ENCODE measurements at places on chromosomes 4 and X. TPM values are rescaled to one million over a fixed set of nuclear protein-coding genes. Genes with fewer than 3 reads are reported as not detected.

TLL1 gene
- total RNA-seq, result 0.20 TPM

PNMA6A gene
- total RNA-seq, result 2.9 TPM

SOX3 gene
- not detected for total RNA-seq

TEX13C gene
- total RNA-seq, result not detected

SMPX gene
- 0.52 TPM for total RNA-seq

GNPDA2 gene
- 28.7 TPM for total RNA-seq

- no peak for DNase-seq
Measured at GRCh38 chr4:152209772-152210493, 326.0 kb downstream of the FBXW7 start.

DNA sequence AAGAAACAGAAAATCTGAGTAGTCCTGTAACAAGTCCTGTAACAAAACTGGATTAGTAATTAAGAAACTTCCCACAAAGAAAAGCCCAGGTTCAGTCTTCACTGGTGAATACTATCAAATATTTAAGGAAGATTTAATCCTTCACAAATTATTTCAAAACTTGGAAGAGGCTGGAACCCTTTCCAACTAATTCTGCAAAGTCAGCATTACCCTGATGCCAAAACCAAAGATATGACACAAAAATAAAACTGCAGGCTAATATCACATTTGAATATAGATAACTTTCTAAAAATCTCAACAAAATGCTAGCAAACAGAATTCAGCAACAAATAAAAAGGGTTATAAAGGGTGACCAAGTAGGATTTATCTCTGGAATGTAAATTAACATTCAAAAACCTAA, 80.5 kb downstream of the AR start:
- no peak for DNase-seq

DNA sequence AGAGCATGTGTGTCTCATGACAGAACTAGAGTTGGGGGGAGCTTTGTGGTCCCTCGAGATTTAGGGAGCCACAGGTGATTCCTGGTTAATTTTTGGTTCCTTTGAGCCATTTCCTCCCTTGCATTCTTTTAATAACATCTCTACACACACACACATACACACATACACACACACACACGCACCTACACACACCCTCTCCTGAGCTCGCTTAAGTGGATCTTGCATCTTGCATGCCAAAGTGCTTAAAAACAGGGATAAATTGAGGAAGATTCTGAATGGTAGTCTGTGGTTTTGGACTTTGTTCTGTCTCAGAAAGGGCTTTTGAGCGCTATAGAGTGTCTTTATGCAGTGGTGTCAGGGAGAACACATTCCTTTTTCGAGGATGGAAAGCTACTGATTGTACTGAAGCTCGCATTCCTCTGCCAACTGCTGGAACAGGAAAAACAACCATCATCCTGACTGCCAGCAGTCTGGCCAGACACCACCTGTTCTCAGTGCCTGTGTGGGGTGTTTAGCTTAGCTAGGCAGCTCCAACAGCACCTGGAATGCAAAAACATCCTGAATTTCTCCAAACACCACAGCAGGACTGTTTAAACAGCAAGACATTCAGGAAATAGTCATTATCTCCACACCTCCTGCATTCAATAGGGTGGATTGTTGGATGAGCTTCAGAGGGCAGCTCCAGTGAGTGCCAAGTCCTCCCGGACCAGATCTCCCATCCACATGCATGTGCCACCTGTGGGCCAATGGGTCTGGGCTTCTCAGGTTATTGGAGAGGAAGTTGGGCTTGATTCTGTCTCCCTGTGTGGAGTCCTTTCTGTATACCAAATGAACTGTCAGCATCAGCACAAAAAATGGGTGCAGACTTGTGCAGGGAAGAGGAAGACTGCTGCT, 21.9 kb upstream of the IGFBP7 start:
- no peak for DNase-seq

DNA sequence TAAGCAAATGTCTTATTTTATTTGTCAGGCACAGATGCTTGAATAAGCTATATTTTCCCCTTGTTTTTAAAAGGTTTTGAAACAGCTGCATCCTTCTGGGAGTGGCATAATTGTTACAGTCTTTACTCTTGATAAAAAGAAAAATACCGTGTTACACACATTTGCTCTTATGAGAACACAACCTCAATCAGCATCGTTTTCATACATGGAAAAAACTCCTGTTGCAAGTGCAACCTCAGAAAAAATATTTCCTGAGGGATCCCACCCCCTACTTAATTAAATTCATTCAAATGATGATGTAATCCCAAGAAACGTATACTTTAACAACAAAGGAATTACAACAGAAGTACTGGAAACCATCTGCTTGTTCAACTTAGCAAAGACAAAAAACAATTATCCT, 58.6 kb downstream of the SMAD1 start:
- no peak for DNase-seq

GRCh38 chr4:17630228-17630627, 15.8 kb downstream of the MED28 start:
- no peak for DNase-seq

DNA sequence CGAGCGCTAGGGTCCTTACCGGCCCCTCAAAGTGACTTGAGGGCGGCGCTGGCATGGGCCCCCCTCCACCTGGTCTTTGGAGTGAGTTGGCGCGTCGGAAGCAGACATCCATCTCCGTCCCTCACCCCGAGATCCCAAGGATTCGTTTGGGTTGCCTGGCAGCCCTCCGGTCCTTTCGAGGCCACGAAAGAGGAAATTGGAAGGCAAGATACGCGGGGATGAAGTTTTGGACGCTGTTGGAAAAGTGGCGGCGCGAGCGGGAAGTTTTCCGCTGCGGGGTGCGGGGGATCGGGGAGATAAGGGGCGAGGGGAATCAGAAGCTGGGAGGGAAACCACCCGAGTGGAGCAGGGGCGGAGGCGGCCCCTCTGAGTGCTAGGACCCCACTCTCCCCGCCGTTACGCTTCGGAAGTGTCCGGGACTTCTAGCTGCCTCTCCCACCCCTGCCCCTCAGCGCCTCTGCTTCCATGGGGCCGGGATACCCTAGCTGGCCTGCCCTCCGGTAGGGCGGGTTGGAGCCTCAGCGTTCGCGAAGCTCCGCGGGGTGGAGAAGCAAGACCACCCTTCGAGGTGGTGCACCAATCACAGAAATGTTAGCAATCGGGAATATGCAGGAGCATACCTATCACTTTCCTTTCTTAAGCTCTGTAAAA, 57.8 kb downstream of the FRMPD3 start:
- no peak for DNase-seq

GRCh38 chr4:188396037-188396436, 256.8 kb downstream of the TRIML1 start:
- DNase-seq, result no peak

DNA sequence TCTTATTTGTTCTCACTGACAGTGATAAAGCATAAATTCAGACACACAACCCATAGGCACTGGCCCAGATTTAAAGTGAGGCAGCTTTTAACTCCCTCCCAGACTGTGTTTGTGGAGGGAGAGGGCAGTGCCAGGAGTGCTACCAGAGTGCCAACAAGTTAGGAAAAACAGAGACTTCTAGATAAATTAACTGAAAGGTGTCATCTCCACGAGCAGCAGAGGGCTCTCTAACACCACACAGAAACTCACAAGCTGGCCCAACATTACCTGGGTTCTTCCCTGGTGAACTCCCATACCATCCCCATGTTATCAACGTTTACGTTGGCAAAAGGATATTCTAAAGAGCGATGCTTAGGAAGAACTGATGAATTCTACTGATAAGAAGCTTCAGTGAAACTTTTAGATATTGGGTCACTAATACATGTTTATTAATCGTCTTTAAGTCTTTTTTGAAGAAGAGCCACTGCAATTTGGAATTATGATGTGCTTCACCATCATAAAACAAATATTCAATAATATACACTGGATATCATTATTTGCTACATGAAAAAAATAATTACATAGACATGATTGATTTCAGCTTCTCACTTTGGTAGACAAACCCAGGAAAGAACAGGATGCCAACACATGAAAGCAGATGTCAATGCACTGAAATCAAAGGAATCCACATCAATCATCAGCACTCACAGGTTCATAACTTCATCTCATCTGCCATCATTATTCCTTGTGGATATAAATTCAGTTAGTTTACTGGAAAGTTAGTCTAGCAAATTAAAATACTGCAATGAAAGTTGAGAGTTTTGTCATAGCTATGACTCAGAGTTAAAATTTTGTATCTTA, 121.2 kb upstream of the NAP1L5 start:
- DNase-seq, result peak; percentile 45

GRCh38 chrX:12440246-12440645, 302.0 kb downstream of the FRMPD4 start:
- DNase-seq, result no peak

DNA sequence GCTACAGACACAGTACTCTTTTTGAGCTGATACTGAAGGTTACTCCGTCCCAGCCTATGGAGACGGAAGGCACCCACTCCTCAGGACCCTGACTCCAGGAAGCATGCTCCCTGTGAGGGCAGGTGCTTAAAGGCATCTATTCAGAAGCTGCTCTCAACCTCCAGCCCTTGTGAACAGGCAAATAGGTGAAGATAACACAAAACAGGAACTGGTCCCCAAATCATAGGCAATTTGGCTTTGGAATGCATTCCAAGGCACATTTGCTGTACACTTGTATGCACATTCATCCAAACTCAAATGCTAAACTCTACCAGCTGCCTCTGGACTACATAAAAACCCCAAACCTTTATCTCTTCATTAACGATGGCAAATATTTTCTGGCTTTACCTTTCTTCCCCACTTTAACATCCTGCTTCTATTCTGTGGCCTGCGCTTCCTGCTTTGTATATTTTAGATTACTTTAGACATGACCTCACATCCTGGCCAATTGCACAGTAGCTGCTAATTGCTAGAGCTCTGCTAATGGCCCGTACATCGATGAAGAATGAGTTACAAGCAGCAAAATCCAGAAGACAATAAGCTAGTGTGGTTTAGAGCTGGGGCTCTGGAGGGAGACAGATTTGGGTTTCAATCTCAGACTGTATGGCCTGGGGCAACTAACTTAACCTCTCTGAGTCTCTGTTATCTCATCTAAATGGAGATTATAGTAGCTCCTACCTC, 3.2 kb downstream of the SEL1L3 start:
- DNase-seq, result no peak

- DNase-seq, result no peak
Measured at GRCh38 chr4:4792466-4792865, 67.0 kb upstream of the MSX1 start.

GRCh38 chr4:150010525-150011126, 67.6 kb upstream of the DCLK2 start:
- peak; percentile 66 for DNase-seq

DNA sequence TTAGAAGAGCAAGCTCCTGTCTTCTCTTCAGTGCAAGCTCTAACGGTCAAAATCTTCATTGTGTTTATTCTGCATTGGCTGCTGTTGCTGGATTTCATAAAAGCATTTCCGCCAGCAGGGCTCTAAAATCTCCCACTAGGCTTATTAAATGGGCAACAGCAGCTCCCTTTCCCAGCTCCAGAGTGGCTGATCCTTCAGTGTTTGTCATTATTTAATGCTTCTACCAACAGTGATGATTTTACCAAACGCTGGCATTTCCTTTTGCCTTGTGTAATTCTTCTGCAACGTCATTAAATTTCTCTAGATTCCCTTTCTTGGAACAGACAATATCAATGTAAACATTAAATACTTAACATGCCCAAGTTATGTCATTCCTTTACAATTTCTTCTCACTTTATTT, 20.1 kb downstream of the SLC7A11 start:
- peak; percentile 85 for DNase-seq

GRCh38 chr4:183286590-183287308, 33.3 kb downstream of the CLDN22 start:
- no peak for DNase-seq

DNA sequence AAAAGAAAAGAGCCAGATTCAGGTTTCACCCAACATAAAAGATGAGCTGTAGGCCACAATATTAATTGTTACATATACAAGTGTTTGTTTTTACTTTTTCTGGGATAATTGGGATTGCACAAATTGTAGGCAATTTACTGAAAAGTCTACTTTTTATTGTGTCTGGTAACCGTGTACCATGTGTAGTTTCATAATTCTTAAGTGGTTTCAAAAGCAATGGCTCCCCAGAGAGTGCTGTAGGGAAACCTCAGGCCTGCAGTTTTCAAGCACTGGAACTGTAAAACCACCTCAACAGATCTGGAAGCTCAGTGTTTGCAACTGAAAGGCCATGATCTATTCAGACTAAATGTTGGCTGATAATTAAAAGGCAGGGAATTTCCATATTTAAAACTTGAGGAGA, 53.9 kb upstream of the MMAA start:
- no peak for DNase-seq

DNA sequence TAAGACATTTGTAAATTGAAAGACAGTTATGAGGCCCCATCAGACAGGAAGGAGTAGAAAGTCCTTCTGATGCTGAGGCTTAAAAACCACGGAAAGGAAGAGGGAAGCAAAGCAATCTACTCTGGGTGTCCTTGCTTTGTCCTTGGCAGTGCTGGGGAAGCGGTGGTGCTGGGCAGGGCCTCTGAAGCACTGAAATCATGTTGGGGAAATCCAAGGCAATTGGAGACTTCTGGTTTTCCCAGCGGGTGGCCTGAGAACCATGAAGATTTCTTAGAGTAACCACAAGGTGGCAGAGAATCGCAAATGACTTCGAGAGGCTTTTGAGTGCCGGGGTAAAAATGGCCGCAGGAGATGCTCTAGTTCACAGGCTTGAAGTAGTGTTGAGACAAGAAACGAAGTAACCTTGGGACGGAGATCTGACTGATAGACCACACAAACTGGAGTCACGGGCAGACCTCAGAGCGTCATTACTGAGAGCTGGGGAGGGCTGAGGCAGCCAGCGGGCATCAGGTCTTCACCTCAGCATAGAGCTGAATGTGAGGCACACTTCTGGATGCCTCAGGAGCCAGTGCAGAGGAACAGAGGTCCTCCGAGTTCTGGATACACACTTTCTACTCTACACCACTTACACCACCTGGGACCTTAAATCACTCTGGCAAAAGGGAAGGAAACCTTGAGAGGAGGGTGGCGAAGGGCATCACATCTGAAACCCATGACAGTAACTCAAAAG, 130.7 kb upstream of the GPRIN3 start:
- DNase-seq, result peak; percentile 58

- DNase-seq, result peak; percentile 63
Measured at GRCh38 chr4:94452476-94453371, 982 bp downstream of the PDLIM5 start.

GRCh38 chrX:118975831-118976598, 1.6 kb downstream of the LONRF3 start:
- DNase-seq, result peak; percentile 57

- DNase-seq, result no peak
Measured at GRCh38 chrX:150361070-150361776, 1.9 kb upstream of the MAMLD1 start.

DNA sequence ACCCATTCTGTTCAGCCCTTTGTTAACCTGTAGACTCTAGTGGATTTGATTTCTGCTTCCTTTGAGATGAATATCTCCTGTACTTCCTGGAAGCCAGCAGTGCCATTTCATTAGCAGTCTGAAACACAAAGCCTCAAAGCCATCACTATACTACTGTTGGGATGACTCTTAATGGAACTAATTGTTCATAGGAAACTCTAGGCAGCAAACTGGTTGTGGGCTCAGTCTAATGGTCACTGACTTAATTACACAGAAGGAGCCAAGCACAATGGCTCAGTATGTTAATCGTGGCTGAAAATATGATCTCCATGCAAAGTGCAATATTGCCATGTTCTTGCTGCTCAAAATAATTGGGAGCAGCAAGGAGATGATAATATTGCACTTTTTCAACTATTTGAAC, 262.3 kb downstream of the ARHGAP24 start:
- no peak for DNase-seq

- DNase-seq, result no peak
Measured at GRCh38 chrX:47201345-47201944, 7.8 kb downstream of the UBA1 start.

GRCh38 chr4:88275516-88275915, 8.8 kb downstream of the PPM1K start:
- DNase-seq, result no peak

- no peak for DNase-seq
Measured at GRCh38 chr4:46274717-46275116, 115.2 kb downstream of the GABRA2 start.

Measured in NCI-H460 (cell line).